Stimulated activated CD8-positive, alpha-beta memory T cell treated with anti-CD3 and anti-CD28 coated beads, Interleukin-12 subunit alpha, Interleukin-12 subunit beta, amount 100 ng/mL, for 4 hours (primary cell): ENCODE measurements at places on chromosomes 11 and 22.

DNA sequence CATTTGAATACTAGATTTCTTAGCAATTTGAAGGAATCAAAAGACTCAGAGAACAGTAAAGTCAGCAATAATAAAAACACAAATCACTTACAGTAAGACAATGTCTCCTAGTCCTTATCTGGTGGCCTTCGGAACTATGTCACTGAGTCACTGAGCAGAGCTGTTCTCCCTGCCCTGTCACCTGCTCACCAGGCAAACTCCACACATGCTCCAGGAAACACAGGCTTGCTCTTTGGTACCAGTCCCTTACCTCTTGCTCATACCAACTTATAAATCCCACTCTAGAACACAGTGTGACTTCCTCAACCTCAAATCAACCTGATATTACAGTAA, 81.1 kb upstream of the CHRM4 start:
- no peak for DNase-seq

- DNase-seq = no peak
Measured at GRCh38 chr11:73734993-73735392, 25.9 kb downstream of the RAB6A start.

- DNase-seq = no peak
Measured at GRCh38 chr11:76661834-76662434, 8.6 kb downstream of the LRRC32 start.

DNA sequence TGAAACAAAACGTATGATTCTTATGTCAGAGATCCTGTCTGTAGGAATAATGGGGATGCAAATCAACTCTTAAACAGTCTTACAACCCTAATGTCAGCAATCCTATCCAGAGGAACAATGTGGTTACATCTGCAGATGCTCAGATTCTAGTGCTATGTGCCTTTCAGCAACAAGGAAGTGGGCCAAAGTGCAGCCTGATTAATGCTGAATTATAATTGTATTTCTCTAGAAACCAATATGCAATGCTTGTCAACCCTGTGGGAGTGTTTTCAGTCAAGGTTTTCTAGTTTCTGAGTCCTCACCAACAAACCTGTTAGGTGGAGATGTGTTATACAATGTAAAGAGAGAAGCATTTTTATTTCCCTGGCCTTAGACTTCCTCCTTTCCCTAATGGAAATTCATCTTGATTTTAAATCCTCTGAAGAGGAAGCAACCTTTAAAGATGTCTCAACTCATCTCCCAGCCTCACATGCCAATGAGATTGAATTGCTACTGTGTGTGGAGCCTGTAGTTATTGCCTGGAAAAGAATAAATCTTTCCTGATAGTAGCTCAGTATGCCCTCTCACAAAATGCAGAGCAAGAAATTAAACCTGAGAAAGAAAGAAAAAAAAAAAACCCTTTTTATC, 26.2 kb upstream of the TMEM123 start:
- DNase-seq = no peak

DNA sequence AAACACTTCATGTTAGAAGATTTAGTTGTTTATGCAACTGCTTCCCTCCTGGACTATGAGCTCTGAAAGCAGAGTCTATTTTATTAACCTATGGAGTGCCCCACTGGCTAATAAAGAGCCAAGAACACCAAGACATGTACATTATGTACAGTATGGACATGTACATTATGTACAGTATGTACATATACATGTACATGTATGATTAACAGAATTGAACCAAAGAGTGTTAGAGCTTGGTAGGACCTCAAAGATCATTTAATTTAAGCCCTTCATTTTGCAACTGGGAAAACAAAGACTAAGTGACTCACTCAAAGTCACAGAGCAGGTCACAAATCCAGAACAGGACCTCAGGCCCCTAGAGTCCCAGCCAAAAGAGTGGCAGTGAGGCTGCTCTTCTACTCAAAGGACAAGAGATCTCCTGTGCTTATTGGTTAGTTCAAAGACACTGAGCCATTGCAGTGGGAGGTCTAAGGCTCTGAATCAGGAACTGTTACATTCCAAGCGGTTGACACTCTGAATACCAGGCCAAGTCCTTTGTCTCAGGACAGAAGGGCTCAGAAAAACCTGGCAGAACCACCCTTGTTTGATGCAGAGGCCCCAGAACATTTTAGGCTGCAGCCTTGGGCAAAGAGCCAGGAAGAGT, 103.8 kb downstream of the FAM168A start:
- DNase-seq = no peak

GRCh38 chr11:3946455-3947017, 91.1 kb downstream of the STIM1 start:
- no peak for DNase-seq

DNA sequence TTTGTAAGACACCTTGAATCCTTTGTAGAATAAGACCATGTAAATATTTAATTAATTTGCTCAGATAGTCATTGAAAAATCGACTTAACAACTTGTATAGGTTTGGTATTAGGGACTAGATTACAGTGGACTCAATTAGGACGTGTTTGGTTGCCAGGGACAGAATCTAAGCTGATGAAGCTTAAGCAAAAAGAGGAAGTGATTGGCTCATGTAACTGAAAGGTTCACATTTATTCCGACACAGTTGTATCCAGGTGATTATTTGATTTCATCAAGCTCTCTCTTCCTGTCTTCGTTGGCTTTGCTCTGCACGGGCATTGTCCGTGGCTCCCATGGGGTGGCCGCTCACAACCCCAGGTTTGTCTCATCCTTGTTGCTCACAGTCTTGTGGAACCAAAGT, 146.4 kb downstream of the C11orf91 start:
- no peak for DNase-seq

DNA sequence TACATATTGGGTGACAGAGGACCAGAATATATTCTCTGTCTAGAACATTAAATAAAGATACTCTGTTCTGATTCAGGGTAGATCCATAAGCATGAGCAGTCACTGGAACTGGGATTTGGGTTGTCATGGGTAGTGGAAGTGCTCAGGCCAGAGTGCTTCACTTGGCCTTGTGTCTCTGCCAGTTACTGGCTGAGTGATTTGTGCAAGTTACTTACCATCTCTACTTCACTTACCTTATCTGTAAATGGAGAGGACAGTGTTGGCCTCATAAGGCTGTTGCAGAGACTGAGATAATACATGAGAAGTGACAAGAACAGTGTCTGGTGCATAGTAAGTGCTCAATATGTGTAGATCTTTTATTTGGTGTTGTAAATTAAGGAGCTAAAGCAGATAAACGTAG, 17.6 kb downstream of the ATXN10 start:
- DNase-seq = no peak

DNA sequence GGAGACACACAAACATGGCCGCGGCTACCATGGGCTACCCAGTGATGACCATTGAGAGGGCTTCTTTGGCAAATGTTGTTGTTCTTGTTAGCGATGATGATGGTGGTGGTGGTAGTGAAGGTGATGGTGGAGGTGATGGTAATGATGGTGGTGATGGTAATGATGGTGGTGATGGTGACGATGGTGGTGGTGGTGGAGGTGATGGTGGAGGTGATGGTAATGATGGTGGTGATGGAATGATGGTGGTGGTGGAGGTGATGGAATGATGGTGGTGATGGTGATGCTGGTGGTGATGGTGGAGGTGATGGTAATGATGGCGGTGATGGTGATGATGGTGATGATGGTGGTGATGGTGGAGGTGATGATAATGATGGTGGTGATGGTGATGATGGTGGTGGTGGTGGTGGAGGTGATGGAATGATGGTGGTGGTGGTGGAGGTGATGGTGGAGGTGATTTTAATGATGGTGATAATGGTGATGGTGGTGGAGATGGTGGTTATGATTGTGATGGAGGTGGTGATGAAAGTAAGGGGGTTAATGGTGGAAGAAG, 16.3 kb upstream of the WNT7B start:
- DNase-seq = no peak

DNA sequence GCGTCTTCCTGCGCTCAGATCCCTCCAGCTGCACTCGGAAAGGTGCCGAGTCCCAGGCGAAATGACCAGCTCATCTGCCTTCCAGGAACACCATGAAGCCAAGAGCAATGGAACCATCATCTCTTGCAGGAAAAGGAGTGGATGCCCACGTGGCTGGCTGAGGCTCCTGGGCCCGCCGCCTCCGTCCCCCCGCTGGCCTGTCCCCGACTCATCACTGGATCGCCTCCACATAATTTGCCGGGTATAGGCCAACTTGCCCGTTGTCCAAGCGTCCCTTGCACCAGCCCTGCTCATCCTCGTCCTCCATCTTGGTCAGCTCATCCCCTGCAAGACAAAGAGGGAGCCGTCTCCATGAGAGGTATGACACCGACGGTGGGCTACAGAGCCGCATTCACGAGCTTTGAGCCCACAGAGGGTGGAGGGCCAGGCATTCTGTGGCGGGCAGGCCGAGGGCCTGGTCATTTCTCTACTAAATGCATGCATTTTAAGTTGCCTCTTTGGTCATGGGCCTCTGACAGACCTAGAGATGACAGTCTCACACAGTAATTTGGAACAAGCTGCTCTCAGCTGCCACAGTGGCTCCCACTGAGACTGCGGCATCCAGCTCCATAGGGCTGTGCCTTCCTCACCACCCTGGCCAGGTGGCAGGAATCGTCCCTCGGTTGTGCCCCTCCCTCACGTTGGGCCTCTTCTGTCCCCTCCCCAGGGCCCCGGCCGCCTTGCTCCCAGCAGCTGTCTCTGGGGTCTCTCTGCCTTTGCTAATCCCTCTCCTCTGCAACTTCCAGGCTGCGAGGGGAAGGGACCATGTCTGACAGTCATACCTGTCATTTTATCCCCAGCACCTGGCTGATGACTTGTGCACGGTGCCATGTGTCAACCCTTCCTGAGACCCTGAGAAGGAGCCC, 14.3 kb upstream of the ARFGAP3 start:
- DNase-seq = no peak

- DNase-seq = no peak
Measured at GRCh38 chr22:39789788-39790187, 103.8 kb downstream of the ENTHD1 start.

DNA sequence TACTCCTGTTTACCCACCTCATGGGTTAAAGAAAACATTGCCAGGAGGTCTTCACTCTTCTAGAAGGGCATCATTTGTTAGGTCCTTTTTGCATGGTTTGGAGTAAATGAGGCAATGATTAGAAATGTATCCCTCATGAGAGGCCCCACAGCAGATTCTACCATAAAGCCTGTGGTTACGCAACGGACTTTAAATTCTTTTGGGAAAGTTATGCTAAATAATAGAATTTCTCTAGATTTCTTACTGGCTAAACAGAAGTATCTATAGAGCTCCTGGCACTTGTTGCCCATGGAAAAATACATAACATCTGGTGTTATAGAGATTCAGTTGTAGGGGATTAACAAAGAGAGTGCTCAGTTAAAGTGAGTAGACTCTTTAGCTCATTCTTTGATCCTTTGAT, 15.1 kb upstream of the ATXN10 start:
- no peak for DNase-seq

- DNase-seq = no peak
Measured at GRCh38 chr11:12276356-12276755, 101.0 kb upstream of the PARVA start.

- DNase-seq = no peak
Measured at GRCh38 chr22:50148166-50148500, 22.4 kb upstream of the PANX2 start.

GRCh38 chr11:83569134-83569805, 283.1 kb upstream of the CCDC90B start:
- DNase-seq = no peak

- no peak for DNase-seq
Measured at GRCh38 chr11:93113824-93114223, 84.0 kb downstream of the SLC36A4 start.

DNA sequence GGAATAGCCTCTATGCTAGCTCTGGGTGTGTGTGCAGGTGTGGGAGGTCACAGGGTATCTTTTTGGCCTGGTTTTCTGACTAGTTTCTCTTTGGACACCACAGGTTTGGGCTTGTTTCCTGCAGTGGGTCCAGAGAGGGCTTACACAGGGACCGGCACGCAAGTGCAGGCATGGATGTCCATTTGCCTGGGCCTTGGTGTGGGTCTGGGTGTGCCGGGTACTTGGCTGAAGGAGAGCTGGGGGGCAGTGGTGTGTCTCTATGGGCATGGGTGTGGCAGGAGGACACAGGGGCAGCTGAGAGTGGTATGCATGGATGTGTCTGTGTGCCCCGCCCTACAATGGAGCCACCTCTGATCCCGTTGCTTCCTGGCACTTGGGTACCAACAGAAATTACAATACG, 7.5 kb upstream of the KCNJ11 start:
- DNase-seq = no peak

DNA sequence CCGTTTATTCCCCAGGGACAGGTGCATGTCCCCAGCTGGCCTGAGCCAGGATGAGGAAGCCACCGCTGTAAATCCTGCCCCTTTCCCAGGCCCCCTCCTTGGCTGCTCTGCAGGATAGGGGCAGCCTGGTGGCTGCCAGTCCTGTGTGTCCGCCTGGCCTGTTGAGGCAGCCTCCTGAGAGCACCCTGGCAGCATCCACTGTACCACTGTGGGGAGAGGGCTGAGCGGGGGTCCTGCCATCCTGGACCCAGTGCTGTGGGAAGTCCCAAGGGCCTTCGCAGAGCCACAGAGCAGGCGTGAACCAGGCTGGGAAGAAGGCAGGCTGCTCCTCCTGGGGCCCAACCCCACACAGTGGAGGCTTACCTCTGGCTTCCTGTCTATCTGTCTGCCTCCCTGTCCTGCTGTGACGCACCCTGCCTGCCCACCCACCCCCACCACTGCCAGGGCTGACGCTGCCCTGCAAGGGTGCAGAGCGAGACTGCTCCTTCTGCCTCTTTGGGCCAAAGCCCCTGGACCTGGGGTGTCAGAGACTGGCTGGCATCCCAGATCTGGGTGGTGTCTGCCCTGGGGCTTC, 8.4 kb downstream of the KCTD17 start:
- DNase-seq = no peak

DNA sequence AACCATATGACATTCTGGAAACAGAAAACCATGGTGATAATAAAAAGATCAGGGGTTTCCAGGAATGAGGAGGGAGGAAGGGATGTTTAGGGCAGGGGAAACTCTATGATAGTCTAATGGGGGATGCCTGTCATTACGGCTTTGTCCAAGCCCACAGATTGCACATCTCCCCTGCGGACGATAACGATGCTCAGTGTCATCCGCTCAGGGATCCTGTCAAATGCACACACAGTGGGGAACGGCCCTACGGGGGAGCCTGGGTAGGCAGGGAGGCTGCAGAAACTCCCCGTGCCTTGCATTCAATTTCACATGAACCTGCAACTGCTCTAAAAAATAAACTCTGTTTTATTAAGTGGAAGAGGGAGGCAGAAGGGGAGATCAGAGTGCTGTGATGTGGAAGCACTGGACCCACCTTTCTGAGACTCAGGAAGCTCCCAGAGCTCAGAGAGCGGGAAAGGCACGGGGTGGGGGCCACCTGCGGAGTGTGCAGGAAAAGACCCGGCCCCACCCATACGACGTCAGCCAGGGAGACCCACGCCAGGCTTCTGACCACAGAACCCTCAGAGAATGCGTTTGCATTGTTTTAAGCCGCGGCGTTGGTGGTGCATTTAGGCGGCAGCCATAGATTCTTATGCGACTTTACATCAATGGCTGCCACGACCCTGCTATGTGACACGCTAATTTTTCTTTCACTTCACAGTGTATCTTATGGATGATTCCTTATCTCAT, 543.5 kb downstream of the BRD1 start:
- no peak for DNase-seq

GRCh38 chr11:19878520-19878919, 165.9 kb downstream of the NAV2 start:
- no peak for DNase-seq

GRCh38 chr11:47572715-47573255, 6.0 kb downstream of the KBTBD4 start:
- DNase-seq = no peak
